Stromal cell of bone marrow (primary cell): ENCODE measurements at places on chromosomes 12 and 14.

DNA sequence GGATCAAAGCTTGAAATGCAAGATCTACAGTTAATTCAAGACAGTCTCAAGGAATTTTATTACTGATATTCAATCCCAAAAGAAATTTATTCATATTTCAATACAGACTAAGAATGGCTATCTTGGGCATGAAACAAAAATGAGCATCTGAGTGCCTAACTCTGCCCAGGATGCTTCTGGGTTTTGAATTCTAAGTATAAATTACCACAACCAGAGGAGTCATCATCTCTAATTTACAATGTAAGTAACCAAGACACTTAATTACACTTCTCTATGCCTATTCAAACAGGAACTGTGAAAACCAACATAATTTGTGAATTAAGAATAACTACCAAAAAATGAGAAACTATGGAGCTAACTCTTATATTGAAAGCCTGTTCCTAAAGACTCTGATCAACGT, 14.1 kb downstream of the OSBPL8 start:
- DNase-seq, result no peak

DNA sequence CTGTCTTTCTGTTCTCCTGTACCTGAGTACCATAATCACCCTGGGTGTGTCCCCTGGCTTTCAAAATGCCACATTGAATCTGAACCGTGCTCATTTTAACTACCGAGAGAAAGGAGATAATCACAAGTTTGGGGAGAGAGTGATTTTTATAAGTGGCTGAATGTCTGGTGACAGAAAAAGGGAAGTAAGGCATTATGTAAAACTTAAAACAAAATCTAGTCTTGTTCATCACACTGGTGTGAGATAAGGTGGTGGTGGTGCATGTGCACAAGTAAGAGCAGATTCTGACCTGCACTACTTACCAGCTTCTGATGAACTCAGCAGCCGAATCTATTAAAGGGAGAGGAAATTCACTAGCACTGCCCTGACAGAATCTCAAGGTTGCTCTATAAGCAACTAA, 56.3 kb downstream of the SPPL3 start:
- no peak for DNase-seq

GRCh38 chr14:79334272-79334671, 877.0 kb downstream of the DIO2 start:
- no peak for DNase-seq

- no peak for DNase-seq
Observed at GRCh38 chr14:43938588-43939281, 568.3 kb downstream of the FSCB start.

DNA sequence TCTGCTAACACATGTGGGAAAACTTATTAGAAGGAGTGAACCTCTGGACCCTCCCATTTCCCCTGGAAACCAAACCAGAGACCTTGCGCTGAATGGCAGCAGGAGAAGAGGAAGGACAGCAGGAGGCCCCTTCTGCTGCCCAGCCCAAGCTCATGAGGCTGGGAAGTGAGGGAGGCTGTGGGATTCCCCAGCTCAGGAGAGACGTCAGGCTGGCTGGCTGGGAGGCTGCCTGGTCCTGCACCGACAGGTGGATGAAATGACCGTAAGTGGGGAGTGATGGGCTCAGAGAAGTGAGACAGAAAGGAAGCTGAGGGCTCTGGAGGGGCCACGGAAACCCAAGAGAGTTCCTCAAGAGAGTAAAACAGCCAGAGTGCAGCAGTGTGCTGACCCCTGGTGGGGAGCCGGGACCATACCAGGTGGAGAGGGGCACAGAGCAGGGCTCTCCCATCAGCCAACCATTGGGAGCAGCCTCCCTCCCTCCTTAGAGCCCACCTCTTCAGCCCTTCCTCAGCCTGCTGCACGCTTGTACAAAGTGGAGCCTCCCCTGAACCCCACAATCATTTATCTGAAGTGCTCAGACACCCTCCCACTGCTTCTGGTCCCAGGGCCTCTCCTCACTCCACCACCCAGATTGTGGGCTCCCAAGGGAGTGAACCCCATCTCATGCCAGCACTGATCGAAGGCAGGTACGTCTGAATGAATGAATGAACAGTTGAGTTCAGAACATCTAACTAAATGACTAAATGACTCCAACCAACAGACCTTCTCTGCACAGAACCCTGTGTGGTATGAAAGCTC, 14.0 kb downstream of the TAMALIN start:
- DNase-seq, result no peak

DNA sequence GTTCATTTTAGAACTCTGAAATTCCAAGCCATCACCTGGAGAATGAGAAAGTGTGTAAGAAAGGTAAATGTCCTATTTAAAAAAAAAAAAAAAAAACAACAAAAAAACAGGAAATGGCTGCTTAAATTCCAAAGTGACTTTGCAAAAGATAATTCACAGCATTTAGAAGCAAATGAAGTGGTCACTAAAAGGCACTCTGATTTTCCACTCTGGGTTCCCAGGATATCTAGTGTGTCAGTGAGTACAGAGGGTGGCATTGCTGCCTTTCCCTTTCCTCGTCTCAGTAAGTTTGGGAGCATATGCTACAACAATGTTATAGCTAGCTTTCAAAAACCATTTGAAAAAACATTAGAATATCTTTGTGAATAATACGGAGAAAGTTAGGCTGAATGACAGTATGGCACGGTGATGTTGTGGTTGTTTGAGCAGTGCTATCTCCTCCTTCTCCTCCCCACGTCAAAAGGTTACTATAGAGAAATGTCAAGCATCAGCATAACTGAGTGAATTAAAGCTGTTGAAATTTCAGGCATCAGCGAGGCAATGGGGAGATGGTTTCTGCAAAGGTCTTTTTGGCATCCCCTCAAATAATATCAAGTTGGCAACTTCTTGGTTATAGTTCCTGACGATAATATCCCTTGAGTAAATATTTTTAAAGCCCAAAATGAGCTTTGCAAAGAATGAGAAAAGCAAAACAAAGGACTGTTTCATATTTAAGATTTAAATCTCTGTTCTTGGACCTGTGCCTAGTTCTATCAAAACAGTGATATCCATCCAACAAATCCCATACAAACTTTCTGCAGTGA, 164.5 kb upstream of the E2F7 start:
- peak; percentile 55 for DNase-seq

DNA sequence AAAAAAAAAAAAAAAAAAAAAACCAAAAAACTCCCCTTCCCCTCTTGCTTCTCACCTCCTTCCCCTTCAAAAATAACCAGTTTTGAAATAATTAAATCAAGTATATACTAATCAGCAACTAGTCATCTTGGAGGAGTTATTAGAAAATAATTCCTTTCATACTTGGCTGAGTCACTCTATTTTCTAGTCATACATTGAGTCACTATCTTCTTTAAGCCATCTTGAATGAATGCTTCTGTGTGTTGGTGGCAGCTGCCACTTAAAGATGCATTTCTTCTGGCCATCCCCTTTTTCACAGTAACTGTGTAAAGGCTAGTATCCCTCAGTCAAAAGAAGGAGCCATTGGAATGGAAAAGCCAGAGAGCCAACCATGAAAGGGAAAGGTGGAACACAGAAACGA, 84.2 kb upstream of the TMEM263 start:
- DNase-seq, result peak; percentile 18

GRCh38 chr14:22390195-22390594, 198.8 kb downstream of the DAD1 start:
- DNase-seq, result no peak

- DNase-seq, result no peak
Observed at GRCh38 chr14:43362586-43362985, 1144.5 kb downstream of the FSCB start.

GRCh38 chr14:103143506-103143905, 20.2 kb downstream of the TNFAIP2 start:
- no peak for DNase-seq

GRCh38 chr12:63844391-63845341, at the start of gene SRGAP1:
Gene SRGAP1 (plus strand): TSS chr12:63844700. CDS start chr12:63844817, 117 bp downstream.
- peak; percentile 70 for DNase-seq

- DNase-seq, result no peak
Observed at GRCh38 chr12:97380440-97380839, 82.2 kb upstream of the RMST start.

GRCh38 chr14:43308421-43309110, 1198.5 kb downstream of the FSCB start:
- DNase-seq, result no peak

DNA sequence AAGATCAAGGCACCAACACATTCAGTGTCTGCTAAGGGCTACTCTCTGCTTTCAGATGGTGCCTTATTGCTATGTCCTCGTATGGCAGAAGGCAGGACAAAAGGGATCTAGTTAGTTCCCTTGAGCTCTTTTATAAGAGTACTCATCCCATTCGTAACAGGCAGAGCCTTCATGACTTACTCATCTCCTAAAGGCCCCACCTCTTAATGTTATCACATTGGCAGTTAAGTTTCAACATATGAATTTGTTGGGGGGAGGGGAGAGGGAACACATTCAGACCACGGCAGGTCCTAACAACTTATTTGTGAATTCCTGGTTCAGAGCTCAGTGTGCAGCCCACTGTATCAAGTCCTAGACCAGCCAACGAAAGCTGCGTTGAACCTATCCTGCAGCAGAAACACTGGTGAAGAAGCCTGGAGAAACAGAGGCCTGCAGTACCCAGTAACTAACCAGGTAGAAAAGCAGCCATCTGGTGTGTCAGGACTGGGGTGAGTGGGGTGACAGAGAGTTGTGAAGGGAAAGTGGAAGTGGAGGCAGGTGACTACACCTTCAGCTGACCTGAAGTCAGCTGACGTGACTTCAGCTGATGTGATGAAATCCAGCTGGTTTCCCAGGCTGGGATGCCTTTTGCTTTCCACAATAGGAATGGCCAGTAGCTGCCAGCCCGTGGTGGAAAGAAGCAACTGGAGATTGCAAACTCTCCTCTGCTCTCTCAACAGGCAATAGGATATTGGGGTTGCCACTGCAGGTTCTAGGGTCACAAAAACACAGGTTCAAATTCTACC, 101.6 kb upstream of the PLXNC1 start:
- DNase-seq, result no peak

DNA sequence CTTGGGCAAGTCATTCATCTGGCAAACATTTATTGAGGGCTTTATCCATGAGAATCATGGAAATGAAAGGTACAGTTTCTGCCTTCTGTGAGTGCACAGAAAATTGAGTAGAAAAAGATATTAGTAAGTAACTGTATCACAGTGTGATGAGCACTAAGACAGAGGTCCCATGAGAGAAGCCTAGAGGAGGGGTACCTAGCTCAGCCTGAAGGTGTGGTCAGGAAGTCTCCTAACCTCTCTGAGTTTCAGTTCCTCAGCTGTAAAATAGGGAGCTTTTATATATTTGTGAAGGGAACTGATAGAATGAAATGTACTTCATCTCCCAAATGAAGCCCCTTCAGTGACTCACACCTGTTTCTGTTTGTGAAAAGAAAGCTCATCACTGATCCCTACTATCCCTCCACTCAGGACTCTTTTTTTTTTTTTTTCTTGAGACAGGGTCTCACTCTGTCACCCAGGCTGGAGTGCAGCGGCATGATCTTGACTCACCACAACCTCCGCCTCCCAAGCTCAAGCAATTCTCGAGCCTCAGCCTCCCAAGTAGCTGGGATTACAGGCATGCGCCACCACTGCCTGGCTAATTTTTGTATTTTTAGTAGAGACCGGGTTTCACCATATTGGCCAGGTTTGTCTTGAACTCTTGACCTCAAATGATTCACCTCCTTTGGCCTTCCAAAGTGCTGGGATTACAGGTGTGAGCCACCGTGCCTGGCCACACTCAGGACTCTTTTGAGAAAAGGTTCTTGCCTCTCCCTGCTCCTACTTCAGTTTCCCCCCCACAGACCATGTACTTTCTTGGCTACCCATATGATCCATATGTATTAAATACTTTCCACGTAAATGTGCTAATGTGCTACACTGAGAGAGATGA, 93.7 kb upstream of the FUT8 start:
- no peak for DNase-seq

DNA sequence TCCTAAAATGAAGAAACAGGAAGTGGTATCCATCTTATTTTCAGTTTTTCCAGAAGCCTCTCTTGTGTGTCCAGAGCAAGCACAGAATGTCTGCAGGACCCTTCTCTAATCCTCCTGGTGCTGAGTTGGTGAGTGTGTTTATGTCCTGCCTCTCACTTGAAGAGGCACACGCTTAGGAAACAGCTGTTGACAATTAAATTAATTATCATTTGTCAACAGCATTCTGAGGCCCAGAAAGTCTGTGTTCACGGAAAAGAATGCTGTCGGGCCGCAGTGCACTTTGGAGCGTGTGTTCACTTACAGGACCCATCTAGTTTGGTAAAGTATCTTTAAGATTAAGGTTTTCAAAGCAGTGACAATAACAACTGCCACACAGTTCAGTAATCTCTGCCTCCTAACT, 70.5 kb downstream of the LMNTD1 start:
- DNase-seq, result no peak

- no peak for DNase-seq
Observed at GRCh38 chr12:11070999-11071398, 8.9 kb upstream of the TAS2R46 start.

GRCh38 chr12:53560912-53561589, 53.8 kb upstream of the NPFF start:
- no peak for DNase-seq

- DNase-seq, result no peak
Observed at GRCh38 chr14:35250319-35250718, 41.9 kb upstream of the PSMA6 start.

DNA sequence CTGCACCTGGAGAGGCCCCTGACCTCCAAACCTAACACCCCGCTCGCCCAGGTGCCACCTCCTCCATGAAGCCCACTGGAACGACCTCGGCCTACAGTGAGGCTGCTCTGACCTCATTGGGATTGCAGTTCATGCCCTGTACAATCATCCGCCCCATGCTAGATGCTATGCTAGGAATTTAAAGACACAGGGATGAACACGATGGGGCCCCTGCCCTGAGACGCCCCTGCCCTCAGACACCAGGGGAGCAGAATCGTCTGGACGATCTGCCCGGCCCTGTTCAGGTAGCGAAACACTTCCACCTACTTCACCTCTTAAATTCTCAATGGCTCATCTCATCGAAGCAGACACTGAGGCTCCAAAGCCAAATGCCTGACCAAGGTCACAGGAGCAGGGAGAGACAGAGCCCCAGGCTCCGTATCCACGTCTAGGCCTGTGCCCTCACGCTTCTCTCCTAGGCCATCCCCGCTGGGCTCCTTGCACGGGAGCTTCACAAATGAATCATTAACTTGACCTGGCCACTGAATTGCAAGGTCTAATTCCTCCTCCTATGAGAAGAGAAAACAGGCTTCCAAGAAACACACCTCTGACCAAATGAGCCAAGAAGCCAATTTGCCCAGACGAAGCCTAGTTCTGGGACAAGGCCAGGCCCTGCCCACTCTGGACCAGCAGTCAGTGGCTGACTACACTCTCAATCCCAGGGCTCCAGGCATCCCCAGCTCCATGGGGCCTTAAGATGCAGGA, 35.2 kb downstream of the SCARB1 start:
- DNase-seq, result no peak

DNA sequence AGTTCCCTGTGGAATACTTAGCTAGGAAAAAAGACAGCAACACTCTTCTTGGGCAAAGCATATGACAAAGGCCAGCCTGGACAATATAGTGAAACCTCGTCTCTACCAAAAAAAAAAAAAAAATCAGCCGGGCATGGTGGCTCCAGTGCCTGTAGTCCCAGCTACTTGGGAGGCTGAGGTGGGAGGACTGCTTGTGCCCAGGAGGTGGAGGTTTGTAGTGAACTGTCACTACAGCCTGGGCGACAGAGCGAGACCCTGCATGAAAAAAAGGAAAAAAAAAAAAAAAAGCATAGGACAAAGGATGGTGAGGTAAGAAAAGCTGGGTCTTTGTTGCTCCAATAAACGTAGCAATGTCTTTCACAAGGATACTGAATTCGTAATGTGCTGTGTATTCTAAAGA, 1.1 kb downstream of the TXNDC16 start:
- no peak for DNase-seq

GRCh38 chr14:50943261-50943942, 881 bp downstream of the PYGL start:
- DNase-seq, result no peak

GRCh38 chr14:72057701-72058285, 125.6 kb downstream of the RGS6 start:
- DNase-seq, result no peak

- no peak for DNase-seq
Observed at GRCh38 chr12:57693317-57693658, 644 bp upstream of the OS9 start.
